ENCODE measurements at places on chromosomes 1 and 21.

GRCh38 chr1:227889047-227889862 lies 58.5 kb downstream of the WNT9A start:
- H3K4me3 ChIP-seq: no peak overlapping the region
- H3K27ac ChIP-seq: no peak overlapping the region
- no peaks in the 10 kb centered on the region for H3K27me3 ChIP-seq
- 0 out of 2 replicates have a peak, but pooled peaks cover 7% of the 10 kb centered on the region for H3K4me1 ChIP-seq
- no peak for DNase-seq
- H3K36me3 ChIP-seq: no peaks in the 10 kb centered on the region

GRCh38 chr1:31422505-31423319 lies 9.7 kb downstream of the SERINC2 start:
- no peaks in the 10 kb centered on the region for H3K27me3 ChIP-seq
- DNase-seq: peak; percentile 81
- no peaks in the 10 kb centered on the region for H3K36me3 ChIP-seq
- peak overlapping the region; percentile 82 for H3K27ac ChIP-seq
- H3K4me3 ChIP-seq: no peak overlapping the region

- no peaks in the 10 kb centered on the region for H3K27me3 ChIP-seq
- no peaks in the 10 kb centered on the region for H3K4me1 ChIP-seq
- H3K36me3 ChIP-seq: no peaks in the 10 kb centered on the region
Observed at GRCh38 chr1:226687426-226687825, 51.7 kb downstream of the ITPKB start.

- H3K4me3 ChIP-seq: no peak overlapping the region
- H3K27me3 ChIP-seq: no peaks in the 10 kb centered on the region
- peaks cover 16% of the 10 kb centered on the region for H3K36me3 ChIP-seq
- no peak for DNase-seq
- H3K27ac ChIP-seq: no peak overlapping the region
Observed at GRCh38 chr1:229643996-229644745, 18.1 kb downstream of the URB2 start.

DNA sequence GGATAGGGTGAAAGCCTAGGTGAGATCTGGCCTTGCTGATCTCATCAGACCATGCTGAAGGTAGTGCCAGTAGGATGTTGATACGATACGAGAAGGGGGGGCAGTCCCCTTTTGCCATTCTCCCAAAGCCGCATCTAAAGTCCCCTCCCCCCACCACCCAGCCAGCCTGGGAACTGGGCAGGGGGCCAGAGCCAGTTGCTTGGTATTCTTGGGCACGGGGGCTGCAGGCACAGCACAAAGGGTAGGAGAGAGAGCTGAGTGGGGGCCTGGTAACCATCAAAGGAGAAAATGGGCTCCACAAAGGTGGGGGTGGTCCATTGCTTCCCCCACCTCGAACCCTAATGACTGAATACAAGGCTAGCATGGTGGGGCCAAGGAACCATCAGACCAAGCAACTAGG lies 5.4 kb downstream of the PEA15 start:
- no peak overlapping the region for H3K4me3 ChIP-seq
- peaks cover 17% of the 10 kb centered on the region for H3K4me1 ChIP-seq
- peaks cover 20% of the 10 kb centered on the region for H3K36me3 ChIP-seq
- H3K27ac ChIP-seq: no peak overlapping the region
- DNase-seq: no peak
